ENCODE measurements at places on chromosomes 13 and 19.
A peak's percentile ranks its signal among the peaks of the same experiment; 100 is the strongest.

DNA sequence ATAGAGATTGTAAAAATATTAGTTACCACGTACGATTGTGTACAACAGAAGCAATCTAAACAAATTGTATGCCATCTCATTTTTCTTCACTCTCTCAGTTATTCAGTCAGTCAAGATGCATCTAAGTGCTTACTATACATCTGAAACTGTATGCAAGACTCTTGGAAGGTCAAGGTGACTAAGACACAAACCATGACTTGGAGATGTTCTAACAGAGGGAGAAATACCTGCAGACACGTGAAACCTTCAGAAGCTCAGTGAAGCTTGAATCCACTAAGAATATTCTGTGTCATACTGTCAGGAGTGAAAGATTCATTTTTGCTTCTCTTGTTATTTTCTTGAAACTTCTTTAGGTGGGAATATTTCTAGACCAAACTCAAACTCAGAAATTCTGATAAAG is 365.4 kb downstream of the ITGBL1 start:
- no peak for DNase-seq

GRCh38 chr13:97133955-97134354 is 88.2 kb upstream of the MBNL2 start:
- no peak for DNase-seq

GRCh38 chr19:45638930-45639729 is at the start of gene EML2:
Gene EML2 (minus strand): TSS chr19:45639397. CDS start chr19:45639376, 21 bp downstream.
- DNase-seq: peak; percentile 28

DNA sequence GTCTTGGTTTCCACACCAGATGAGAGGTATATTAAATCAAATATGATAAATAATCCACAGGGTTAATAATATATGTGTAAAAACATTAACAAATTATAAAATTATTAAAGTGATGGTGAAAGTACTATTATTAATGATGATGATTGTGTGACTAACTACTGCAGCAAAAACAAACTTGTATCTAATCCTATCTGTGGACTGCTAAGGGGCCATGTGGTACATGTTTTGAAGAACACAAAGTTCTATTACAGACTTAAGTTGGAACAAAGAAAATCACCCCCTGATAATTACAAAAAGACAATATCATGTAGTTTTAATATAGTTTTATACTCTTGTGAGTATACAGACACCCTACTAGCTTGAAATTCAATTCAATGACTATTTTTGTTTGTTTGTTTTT is 504.2 kb upstream of the NBEA start:
- no peak for DNase-seq

- DNase-seq: no peak
These were observed 20.9 kb upstream of the IGSF23 start for GRCh38 chr19:44592451-44592890.

GRCh38 chr19:15290166-15290565 is 42.2 kb downstream of the BRD4 start:
- no peak for DNase-seq

- peak; percentile 92 for DNase-seq
These were observed at the start of gene SIN3B for GRCh38 chr19:16829010-16829821. Gene SIN3B (plus strand): TSS chr19:16829398. CDS start chr19:16829421, 23 bp downstream.

- DNase-seq: peak; percentile 5
These were observed 50.9 kb downstream of the IRS2 start for GRCh38 chr13:109735436-109735966.

DNA sequence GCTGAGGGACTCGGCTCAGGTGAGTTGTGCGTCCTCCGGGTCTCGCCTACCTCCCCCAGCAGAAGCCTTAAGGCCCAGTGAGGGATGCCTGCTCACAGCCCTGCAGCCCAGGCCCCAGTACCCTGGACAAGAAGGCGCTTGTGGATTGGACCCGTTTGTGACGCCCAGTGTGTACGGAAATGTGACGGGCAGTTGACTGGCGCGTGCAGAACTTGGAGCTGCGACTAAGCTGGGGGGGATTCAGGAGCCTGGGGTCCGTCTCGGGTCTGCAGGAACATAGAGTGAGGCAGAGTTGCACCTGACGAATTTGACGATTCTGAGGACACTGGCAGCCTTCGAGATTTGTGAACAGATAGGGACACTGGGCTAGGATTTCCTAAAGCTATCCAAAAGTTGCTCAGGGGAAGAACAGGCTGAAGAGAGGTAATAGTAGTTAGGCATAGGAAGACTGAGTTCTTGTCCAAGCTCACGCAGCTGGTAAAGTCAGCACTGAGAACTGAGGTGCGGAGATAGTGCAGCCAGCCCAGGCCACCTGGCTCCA is 519 bp downstream of the ZNF551 start:
- no peak for DNase-seq

DNA sequence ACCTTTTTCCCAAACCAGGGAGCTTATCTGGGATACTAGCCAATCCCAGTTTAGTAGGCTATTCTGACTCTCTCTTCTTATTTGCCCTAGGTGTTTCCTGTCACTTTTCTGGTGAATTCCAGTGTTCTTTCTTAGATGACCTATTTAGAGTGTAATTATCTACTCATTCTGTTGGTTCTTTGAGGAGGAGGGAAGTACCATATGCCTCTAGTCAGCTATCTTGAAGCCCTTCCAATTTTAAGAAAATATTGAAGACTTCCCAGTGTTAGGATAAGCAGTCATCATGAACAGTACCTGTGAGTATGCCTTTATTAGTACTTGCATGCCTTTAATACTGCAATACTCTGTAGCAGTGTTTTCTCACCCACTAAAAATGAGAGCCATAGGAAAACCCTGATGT is 724.3 kb upstream of the SLITRK1 start:
- no peak for DNase-seq

GRCh38 chr19:13277104-13277809 is 127.0 kb downstream of the IER2 start:
- DNase-seq: peak; percentile 68

DNA sequence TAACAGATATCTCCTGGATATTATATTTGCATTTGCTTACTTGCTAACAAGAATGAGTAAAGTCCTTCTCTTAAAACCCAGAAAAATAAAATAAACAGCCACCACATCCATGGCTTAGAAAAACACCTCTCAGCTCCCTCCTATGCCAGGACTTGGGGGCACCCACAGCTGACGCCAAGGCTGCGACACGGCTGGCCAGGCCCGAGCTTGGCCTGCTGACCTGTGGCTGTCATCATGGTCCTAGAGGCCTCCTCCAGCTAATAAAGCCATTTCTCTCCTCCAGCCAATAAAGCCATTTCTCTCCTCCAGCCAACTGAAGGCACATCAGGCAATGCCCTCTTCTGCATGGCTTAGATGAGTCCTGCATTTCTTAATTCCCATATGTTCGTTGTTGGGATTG is 20.9 kb downstream of the C19orf12 start:
- DNase-seq: no peak

GRCh38 chr19:11693505-11694499 is 44.9 kb downstream of the ZNF823 start:
- peak; percentile 32 for DNase-seq

GRCh38 chr19:56699552-56699951 is 28.0 kb upstream of the ZNF835 start:
- DNase-seq: no peak

DNA sequence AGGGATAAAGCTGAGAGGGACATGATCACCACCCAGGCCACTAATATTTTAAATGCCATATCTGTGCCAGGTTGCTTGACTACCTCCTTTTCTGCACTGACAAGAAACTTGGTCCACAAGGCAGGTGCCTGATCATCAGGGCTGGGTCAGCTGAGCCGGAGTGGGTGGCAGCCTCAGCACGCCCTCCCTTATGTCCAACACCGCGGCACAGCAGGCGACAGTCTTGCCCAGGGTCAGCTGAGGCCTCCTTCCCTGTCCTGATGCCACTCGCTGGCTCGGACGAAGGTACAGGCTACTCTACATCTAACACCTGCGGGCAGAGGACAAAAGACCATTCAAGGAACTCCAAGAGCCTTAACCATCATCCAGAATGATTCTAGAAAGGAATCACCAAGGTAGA is 16.9 kb downstream of the ZC3H4 start:
- DNase-seq: no peak

- DNase-seq: peak; percentile 57
These were observed 4.2 kb upstream of the LRRC25 start for GRCh38 chr19:18401580-18402112.

All from astrocyte of the spinal cord (primary cell).